ENCODE measurements at places on chromosomes 11 and 22.

GRCh38 chr11:106969644-106970355 is 48.5 kb downstream of the GUCY1A2 start:
- no peak for DNase-seq

DNA sequence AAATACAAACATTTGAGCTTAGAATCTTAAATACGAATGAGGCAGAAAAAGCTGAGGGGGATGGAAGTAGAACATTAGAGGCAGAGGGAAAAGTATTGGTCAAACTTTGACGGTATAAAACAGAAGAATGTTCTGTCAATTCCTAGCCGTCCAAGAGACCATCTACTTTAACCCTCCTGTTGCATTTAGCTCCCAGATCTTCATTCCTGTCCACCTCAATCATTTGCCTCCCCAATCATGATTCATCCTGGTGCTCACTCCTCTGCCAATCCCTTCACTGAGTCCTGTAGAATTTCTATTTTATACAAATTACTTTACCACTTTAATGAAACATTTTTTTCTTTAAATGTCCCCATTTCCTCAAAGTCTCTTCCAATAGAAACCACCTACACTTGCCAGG is 28.2 kb downstream of the C2CD3 start:
- no peak for DNase-seq

DNA sequence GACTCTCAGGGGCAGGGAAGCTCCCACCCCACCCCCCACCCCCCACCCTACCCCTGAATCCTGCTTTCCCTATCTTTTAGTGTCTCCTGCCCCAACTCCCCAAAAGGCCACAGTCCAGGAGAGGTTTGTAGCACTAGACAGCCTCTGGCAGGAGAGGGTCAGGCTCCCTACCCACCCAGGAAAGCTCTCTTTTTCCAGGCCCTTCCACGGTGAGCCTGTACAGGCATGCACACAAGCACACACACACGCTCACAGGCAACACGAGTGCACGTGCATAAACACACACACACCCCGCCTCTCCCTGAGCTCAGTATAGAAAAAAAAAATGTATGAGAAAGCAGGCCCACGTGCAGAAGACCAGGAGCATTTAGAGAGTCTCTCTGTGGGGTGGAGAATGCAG is 414.0 kb downstream of the MN1 start:
- no peak for DNase-seq

DNA sequence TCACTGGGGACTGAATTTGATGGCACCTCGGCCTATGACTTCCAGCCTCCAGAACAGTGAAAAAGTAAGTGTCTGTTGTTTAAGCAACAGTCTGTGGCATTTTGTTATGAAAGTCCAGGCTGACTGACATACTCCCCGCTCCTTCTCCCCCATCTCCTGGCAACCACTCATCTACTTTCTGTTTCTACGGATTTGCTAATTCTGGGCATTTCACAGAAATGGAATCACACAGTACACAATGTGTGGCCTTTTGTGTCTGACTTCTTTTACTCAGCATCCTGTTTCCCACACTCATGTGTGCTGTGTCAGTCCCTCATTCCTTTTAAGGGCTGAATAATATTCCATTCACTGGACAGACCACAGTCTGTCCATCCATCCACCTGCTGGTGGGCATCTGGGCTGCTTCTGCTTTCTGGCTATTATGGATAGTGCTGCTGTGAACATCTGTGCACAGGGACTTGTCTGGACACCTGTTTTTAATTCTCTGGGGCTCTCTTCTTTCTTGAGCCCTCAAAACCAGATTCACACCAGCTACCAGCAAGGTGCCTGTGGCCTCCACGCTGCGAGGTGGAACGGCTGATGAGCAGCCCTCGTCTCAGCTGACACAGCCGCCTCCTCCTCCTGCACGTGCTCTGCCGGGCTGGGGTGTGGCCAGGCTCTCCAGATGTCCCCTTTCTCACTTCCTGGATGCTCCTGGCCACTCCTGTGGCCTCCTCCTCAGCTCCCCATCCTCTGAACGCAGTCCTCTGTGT is 333.1 kb downstream of the CTTN start:
- DNase-seq = no peak

DNA sequence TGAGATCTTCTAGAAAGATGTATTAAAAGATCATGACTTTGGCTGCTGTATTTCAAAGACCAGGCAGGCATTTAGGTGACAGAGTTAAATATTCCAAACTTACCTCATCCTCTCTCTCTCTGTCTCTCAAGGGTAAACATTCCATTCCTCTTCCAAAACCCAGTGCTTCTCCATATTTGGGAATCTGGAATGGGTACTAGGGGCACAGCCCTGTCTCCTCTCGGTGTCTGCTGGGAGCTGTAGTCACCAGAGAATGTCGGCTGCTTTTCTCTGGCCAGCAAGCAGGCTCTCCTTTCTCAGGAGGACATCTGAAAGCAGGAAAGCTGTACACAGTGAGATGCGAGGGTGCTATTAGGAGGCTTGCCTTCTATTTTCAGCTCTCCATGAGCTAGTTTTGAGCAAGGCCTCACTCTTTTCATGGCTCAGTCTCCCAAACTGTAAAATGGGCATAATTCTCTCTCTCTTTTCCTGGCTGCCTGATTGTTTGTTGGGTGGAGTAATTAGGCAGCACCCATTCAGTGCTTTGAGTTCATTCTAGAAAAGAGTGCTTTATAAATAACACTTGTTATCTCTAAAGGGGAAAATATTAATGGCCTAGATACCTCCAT is 9.3 kb upstream of the PEX26 start:
- no peak for DNase-seq

DNA sequence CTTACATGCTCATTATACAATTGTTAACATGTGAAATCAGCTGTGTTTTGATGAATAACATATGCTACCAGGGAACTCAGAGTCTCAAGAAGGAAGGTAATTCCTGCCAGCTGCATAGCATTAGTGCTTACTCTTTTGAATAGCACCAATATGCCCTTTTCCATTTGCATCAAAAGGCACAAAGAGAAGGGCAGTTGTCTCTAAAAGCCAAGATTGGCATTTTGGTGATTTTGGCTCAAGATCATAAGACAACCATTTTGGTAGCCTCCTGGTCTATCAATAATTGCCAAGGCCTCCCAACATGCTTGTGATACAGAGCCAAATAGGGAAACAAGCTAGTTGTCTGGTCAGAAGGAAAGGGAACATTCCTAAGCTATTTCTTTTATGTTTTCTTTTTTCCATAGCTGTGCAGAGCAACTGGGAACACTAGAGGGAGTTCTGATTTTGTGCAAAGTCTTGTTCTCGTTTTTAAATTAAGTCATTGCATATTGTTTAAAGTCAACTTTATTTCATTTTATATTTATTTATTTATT is 416.7 kb upstream of the CHORDC1 start:
- DNase-seq = peak; percentile 16

GRCh38 chr22:36673821-36674220 is 29.7 kb downstream of the CACNG2 start:
- no peak for DNase-seq

DNA sequence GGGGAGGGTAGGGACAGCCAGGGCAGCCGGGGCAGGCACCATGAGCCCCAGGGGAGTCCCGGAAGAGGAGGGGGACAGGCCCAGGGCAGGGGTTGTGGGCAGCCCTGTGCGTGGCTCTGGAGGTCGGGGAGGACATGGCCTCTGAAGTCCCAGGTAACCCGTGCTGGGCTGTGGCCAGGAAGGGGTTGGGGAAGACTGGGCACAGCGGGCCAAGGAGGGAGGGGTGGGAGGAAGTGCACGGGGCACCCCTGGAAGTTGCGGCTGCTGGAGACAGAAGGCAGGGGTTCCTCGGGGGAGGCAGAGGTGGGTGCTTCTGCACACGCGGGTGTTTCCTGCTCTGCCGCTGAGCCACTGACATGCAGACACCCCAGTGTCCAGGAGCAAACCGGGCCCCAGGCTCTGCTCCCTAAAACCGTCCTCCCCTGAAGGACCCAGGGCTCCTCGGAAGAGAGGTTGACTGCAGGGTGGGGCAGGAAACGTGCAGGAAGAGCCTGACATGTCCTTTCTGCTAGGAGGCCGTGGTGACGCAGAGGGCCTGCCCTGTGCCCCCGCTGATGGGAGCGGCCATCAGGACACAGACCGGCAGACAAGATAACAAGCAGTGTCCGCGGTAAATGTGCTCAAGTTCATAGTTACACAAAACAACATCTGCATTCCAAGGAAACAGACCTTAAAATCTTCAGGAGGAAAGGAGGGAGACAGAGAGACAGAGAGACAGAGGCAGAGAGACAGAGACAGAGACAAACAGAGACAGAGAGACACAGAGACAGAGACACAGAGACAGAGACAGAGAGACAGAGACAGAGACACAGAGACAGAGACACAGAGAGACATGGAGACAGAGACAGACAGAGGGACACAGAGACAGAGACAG is 5.7 kb downstream of the TNNI2 start:
- no peak for DNase-seq

DNA sequence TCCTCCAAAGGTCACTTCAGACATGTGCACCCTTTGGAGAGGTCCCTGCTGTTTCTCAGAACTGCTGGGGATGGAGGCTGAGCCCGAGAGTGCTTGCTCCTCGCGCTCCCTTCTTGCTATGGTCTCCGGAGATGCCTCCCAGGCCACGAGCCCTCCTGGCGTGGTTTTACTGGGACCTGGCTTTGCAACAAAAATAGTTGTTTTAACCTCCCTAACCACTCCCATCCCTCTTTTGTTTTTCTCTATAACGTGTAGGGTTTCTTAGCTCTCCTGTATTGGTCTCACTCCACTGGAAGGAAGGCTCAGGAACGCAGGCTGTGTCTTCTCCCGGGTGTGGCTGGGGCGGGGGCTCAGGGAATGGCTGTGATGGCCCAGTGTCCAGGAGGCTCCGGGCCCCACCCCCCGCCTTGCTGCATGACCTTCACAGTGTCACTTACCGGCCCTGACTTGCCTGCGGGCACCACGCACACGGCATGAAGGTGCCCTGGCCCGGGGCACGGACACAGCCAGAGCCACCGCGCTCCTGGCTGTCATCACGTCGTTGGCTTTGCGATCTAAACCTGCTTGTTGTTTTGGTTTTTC is 5.6 kb downstream of the PTDSS2 start:
- no peak for DNase-seq

GRCh38 chr11:63564056-63564774 is 1.0 kb upstream of the PLAAT2 start:
- DNase-seq = no peak

GRCh38 chr22:30212363-30212995 is 34.1 kb downstream of the LIF start:
- no peak for DNase-seq

DNA sequence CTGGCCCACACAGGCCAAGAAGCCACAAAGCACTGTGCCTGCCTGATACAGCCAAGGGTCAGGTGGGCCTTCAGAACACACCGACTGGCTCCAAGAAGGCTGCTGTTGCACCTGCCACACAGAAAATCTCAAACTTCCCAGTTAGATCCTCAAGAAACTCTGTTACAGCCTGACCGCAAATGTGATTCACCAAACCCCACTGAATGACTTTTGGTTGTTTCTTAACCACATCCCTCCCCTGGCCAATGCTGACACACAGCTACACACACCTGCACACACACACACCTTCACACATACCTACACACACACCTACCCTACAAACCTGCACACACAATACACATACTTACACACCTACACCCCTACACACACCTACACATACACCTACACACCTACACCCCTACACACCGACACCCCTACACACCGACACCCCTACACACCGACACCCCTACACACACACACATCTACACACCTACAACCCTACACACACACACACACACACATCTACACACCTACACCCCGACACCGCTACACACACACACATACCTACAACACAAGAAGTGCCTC is 31.5 kb downstream of the CDKN1C start:
- no peak for DNase-seq

- DNase-seq = no peak
These were observed 52.7 kb downstream of the CLPB start for GRCh38 chr11:72381584-72382090.

GRCh38 chr11:17256512-17256911 is 20.0 kb upstream of the NUCB2 start:
- DNase-seq = no peak

GRCh38 chr22:42289671-42290541 is 19.5 kb upstream of the TCF20 start:
- DNase-seq = peak; percentile 55

- DNase-seq = no peak
These were observed 3.4 kb downstream of the MRGPRF start for GRCh38 chr11:69009441-69010211.

DNA sequence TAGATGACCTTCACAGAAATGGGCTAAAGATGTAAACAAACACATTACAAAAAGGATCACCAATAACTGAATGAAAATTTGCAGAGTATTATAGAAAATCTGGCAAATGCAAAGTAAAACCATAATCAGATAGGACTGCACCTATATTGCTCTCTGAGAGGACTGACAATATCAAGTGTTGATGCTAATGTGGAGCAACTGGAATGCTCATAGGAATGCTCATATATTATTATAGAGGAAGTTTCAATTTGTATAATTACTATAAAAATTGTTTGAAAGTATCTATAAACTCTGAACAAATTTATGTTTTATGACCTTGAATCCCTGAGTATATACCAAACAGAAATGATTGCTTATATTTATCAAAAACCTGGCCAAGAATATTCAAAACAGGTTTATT is 18.4 kb upstream of the TEAD1 start:
- DNase-seq = no peak

DNA sequence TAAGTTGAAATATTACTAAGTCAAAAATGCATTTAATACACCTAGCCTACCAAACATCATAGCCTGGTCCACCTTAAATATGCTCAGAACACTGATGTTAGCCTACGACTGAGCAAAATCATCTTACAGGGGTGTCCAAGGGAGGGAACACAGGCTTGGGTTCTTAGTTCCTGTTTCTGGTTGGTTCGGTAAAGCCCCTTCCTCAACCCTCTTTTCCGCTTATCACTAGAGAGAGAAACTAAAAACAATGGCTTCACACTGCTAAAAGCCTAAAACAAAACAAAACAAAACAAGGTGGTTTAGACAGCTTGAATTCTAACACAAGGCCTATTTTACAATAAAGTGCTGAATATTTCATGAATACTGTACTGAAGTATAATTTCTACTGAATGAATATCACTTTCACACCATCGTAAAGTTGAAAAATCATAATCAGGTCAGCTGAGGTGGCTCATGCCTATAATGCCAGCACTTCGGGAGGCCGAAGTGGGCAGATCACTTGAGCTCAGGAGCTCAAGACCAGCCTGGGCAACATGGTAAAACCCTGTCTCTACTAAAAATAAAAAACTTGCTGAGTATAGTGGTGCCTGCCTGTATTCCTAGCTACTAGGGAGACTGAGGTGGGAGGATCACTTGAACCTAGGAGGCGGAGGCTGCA is 118.0 kb downstream of the SIK3 start:
- DNase-seq = no peak
